Heart right ventricle (tissue), 16 donors: ENCODE measurements at places on chromosomes 13 and 19. TPM values are rescaled to one million over a fixed set of nuclear protein-coding genes. Genes with fewer than 3 reads are reported as not detected.
A peak's percentile ranks its signal among the peaks of the same experiment; 100 is the strongest.

DNA sequence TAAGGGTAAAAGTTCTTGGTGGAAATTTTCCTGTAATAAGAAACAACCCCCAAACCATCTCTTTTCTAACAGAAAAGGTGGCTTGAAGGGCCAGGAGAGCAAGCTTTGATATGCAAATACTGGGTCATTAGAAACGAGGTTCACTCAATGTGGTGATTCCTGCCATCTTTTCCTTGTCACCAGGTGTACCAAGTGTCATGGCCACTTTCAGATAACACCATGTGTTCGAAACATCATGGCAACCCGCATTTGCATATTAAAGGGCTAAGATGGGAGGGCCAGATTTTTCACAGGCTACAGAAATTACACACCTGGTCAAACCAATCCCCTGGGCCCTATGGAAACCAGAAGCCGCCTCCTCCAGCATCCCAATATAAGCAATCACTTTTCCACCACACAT, 15.3 kb downstream of the LGALS16 start:
- no peaks in the 10 kb centered on the region for H3K4me1 ChIP-seq
- no peak overlapping the region for H3K4me3 ChIP-seq
- H3K27ac ChIP-seq = no peak overlapping the region
- no peak for DNase-seq
- H3K27me3 ChIP-seq = no peaks in the 10 kb centered on the region

DNA sequence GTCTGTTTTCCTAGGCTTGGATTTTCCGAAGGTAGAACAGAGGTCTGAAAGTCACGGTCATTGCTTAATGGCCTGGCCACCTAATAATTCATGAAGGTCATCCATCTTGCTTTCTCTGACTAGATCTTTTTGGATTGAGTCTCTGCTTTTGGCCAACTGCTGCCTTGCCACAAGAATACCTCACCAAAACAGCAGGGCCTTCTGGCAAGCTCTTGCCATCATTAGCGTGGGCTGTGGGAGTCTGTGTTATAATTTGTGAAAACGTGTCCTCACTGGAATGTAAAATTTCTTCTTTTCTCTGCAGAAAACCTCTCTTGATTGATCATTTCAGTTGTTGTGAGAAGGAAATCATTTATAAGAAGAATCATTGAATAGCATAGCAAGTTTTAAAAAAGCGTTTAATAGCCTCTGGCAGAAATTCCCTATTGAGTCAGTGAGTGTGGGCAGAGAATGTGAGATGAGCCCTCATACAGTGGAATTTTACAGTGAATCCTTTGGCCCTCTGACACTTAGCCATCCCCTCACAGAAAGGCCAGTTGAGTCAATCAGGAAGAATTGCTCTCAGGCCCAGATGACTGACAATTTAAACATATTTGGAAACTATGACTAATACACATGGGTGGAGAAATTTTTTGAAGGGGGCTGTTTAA, 43.2 kb upstream of the ERICH6B start:
- no peak overlapping the region for H3K27ac ChIP-seq
- H3K27me3 ChIP-seq = no peaks in the 10 kb centered on the region
- no peak for DNase-seq
- H3K4me3 ChIP-seq = no peak overlapping the region
- H3K4me1 ChIP-seq = no peaks in the 10 kb centered on the region

GRCh38 chr13:48185018-48185417, 48.0 kb upstream of the ITM2B start:
- H3K4me1 ChIP-seq = peaks cover 10% of the 10 kb centered on the region
- no peak overlapping the region for H3K27ac ChIP-seq
- no peak overlapping the region for H3K4me3 ChIP-seq
- H3K36me3 ChIP-seq = no peaks in the 10 kb centered on the region
- no peaks in the 10 kb centered on the region for H3K27me3 ChIP-seq

- peaks cover 55% of the 10 kb centered on the region for H3K4me1 ChIP-seq
- peak overlapping the region; percentile 72 for H3K27ac ChIP-seq
- DNase-seq = no peak
- peak overlapping the region; percentile 30 for H3K4me3 ChIP-seq
Observed at GRCh38 chr13:48493066-48493765, 39.7 kb downstream of the RCBTB2 start.

GRCh38 chr19:2887391-2887914, 13.3 kb upstream of the ZNF57 start:
- H3K27me3 ChIP-seq = peaks cover 3% of the 10 kb centered on the region
- H3K27ac ChIP-seq = no peak overlapping the region
- H3K4me3 ChIP-seq = no peak overlapping the region

DNA sequence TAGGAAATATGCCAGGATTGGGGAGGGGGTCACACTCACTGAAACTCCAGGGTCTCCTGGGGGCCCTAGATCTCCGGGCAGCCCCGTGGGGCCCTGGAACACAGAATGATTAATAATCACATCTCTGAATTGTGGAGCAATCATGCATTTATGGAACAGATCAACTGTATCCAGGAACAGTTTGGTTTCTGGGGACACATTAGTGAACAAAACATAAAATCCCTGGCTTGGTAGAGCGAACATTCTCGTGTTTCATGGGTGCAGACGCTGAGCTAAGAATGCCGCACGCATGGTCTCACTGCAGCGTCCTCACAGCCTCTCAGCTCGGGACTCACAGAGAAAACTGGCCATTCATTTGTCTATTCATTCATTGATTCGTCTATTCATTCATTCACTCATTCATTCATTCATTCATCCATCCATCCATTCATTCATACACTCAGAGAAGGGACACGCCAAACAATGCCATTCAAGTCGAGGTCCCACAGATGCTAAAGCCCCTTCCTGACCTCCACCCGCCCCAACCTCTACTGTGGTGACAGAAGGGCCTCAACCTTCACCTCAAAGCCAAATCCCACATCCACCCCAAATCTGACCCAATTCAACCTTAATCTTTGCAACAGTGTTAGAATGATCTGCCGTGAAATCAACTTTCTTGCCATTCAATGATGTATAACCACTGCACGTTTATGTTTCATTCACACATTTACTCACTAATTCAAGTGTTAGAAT, 35.0 kb upstream of the OLFM2 start:
- no peak overlapping the region for H3K4me3 ChIP-seq
- no peaks in the 10 kb centered on the region for H3K4me1 ChIP-seq
- peaks cover 30% of the 10 kb centered on the region for H3K27me3 ChIP-seq
- H3K27ac ChIP-seq = no peak overlapping the region
- DNase-seq = no peak
- no peaks in the 10 kb centered on the region for H3K36me3 ChIP-seq

DNA sequence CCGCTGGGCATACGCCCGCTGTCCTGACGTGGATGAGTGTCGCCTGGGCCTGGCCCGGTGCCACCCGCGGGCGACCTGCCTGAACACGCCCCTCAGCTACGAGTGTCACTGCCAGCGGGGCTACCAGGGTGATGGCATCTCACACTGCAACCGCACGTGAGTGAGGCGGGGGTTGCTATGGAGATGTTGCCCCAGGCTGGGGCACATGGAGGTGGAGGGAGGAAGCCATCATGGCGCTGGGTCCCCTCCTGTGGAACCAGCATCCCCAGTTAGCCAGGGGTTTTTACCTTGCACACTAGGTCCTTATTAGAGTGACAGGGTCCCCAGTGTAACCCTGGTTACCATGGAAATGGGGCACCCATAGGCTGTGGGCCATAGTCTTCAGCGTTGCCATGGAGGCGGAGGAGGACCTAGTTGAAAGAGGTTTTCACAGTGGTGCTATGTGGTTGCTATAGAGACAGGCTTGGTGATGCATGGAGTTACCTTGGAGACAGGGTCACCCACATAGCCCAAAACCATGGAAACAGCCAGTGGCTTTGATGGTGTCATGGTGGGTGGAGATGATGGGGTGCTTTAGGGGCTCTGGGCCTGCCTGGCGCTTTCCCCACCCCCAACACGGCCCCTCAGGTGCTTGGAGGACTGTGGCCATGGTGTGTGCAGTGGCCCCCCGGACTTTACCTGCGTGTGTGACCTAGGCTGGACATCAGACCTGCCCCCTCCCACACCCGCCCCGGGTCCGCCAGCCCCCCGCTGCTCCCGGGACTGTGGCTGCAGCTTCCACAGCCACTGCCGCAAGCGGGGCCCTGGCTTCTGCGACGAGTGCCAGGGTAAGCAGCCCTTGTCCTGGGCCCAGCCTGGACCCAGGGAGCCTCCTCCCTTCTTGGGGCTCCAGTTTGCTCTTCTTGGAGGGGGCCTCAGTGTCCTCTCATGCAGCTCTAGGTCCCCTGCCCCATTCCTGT, 27.1 kb downstream of the MEGF8 start:
- DNase-seq = no peak
- H3K27ac ChIP-seq = no peak overlapping the region
- no peaks in the 10 kb centered on the region for H3K27me3 ChIP-seq
- H3K36me3 ChIP-seq = peaks cover 91% of the 10 kb centered on the region
- no peaks in the 10 kb centered on the region for H3K4me1 ChIP-seq
- no peak overlapping the region for H3K4me3 ChIP-seq

- peak overlapping the region; percentile 35 for H3K4me3 ChIP-seq
- peaks cover 12% of the 10 kb centered on the region for H3K27me3 ChIP-seq
- no peaks in the 10 kb centered on the region for H3K36me3 ChIP-seq
- no peak for DNase-seq
Observed at GRCh38 chr13:27007166-27007565, 164.4 kb downstream of the USP12 start.

DNA sequence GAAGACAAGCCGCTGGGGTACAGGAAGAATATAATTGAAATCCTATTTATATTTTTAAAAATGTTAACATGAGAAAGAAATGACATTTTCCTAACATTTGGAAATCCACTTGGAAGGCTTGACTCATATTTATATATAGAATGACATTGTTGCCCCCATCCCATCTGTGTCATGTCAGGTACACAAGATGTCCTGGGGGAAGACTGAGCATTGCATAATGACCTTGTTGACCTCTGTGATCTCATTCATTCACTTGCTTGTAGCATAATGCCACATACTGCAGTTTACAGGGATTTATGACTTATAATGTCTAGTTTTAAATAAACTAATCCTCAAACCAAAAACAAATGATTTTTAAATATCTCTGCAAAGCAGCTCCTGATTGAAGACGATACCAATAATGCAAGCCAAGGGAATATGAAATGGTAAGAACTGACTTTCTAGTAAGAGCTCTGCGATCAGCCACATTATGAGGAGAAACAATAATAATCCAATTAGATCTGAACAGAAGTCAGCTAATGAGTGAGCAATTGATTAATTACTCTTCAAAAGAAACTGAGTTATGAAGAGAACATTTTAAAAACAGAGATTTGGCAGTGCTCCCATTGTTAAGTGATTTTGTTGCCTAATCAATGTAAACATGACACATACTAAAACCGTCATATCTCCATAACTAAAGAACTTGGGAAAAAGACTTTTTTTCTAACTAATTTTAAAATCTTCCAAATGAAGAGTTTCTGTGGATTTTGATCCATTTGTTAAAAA, 21.2 kb upstream of the VWA8 start:
- H3K36me3 ChIP-seq = no peaks in the 10 kb centered on the region
- no peak overlapping the region for H3K27ac ChIP-seq
- no peak overlapping the region for H3K4me3 ChIP-seq

- peak; percentile 88 for DNase-seq
- peak overlapping the region; percentile 69 for H3K4me3 ChIP-seq
Observed at GRCh38 chr19:1259206-1259875, 9.8 kb upstream of the CIRBP start.

DNA sequence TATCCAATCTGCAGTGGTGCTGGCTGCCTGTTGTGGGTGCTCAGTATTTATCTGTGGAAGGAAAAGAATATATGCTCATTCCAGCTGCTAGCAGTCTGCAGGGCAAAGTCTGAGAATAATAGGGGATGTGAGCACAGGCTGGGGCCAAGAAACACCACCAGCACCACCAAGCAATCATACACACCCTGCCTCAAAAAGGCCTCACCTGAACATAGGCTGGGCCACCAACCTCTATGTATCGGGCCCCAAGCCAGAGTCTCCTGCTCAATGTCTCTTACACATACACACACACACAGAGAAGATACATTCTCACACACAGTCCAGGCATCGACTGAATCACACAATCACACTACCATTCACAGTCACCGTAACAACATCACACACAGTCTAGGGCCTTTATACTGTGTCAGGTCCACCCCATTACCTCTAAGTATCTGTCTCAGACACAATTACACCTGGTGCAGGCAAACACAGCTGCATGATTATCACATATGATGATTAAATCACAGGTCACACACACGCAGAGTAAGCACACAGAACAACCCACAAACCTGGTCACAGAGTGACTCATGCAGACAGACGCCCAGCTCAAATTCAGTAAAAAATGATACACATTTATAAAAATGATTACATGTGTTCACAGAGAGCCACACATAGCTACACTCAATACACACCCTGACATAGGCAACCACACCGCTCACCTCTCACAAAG, 1.3 kb upstream of the ZSCAN22 start:
- no peak overlapping the region for H3K27ac ChIP-seq
- no peaks in the 10 kb centered on the region for H3K27me3 ChIP-seq
- no peak for DNase-seq
- H3K36me3 ChIP-seq = no peaks in the 10 kb centered on the region

GRCh38 chr19:14346279-14346678, 35.0 kb upstream of the ADGRE5 start:
- H3K27ac ChIP-seq = no peak overlapping the region
- H3K27me3 ChIP-seq = no peaks in the 10 kb centered on the region
- H3K36me3 ChIP-seq = no peaks in the 10 kb centered on the region
- H3K4me3 ChIP-seq = no peak overlapping the region

DNA sequence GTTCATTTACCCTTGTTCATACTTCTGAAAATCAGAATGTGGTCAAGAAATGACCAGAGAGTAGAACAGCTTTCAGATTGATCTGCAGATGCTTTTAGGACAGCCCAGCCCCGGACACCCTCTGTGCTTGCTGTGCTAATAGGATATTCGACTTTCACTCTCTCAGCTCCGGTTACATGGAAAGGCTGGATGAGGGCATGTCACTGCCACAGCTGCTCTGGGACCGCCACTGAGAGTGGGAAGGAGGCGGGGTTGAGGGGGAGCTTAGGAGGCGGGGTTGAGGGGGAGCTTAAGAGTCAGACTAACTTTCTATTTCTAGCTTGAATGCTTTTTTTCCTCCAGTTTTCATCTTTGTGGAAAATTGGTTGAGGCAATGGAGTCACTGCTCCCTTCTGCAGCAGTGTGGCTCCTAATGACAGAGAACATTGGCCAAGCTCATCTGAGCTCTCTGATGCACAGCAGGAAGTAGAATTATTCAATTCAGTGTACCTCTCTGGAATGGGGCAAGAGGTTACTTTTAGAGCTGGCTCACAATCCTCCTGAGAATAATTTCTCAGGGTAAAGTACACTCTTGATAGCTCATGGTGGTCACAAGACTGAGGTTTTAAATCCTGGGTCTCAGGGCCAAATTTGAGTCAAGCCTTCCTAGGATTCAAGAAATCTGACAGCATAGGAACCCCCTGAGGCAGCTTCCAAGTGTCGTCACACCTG, 74.6 kb upstream of the NPAS1 start:
- peak overlapping the region; percentile 19 for H3K27ac ChIP-seq
- peaks cover 47% of the 10 kb centered on the region for H3K4me1 ChIP-seq
- peaks cover 14% of the 10 kb centered on the region for H3K36me3 ChIP-seq
- peak overlapping the region; percentile 21 for H3K4me3 ChIP-seq
- DNase-seq = peak; percentile 86

Gene PDE4A
- 16.9 TPM for total RNA-seq

Gene ZNF582
- 3.0 TPM for total RNA-seq

Gene GPR108
- total RNA-seq = 20.8 TPM

Gene SEMA6B
- 23.2 TPM for total RNA-seq

Gene NLRP7
- total RNA-seq = not detected

Gene IFNL1
- not detected for total RNA-seq

Gene TNFSF13B
- 1.4 TPM for total RNA-seq

Gene TYROBP
- total RNA-seq = 8.4 TPM

Gene SMIM17
- 0.25 TPM for total RNA-seq

Gene KLK3
- total RNA-seq = not detected

Gene EPSTI1
- total RNA-seq = 3.3 TPM

Gene ZSCAN1
- total RNA-seq = not detected

Gene PABPC3
- not detected for total RNA-seq
